Astrocyte of the spinal cord (primary cell): ENCODE measurements at places on chromosomes 6 and 20.

- DNase-seq: no peak
Measured at GRCh38 chr6:104548297-104548696, 311.4 kb downstream of the HACE1 start.

- peak; percentile 22 for DNase-seq
Measured at GRCh38 chr6:47512872-47513271, 35.3 kb downstream of the CD2AP start.

DNA sequence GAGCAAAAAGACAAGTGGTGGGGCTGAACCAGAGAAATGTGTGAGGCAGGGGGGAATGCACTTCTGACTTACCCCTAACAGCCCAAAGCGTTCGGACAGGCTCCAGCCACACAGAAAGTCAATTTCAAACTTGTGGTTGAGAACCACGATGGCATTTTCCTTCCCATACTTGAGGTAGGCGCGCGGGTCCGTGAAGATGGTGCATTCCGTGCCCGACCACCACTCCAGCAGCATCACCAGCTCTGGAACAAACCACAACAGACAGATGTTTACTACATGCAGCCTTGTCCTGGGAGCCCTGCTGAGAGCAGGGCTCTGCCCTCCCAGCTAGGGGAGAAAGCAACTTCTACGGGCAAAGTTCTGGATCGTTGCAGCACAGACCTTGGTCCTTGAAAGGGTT is 107.7 kb downstream of the AGPAT4 start:
- DNase-seq: no peak

DNA sequence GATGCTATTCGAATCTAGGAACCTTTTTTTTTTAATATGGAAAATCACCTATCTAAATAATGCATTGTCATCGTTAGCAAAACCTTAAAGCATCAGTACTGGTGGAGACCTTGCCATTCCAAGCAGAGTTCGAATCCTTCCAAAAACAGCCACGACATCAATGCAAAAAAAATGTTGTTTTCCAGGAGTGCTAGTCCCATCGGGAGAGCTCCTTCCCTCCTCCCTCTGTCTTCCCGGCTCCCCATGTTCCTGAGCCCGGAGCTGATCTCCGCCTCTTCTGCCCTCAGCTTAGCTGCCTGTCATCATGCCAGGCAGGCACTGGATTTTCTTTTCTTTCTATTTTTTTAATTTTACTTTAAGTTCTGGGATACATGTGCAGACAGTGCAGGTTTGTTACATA is 153.6 kb upstream of the QKI start:
- no peak for DNase-seq

DNA sequence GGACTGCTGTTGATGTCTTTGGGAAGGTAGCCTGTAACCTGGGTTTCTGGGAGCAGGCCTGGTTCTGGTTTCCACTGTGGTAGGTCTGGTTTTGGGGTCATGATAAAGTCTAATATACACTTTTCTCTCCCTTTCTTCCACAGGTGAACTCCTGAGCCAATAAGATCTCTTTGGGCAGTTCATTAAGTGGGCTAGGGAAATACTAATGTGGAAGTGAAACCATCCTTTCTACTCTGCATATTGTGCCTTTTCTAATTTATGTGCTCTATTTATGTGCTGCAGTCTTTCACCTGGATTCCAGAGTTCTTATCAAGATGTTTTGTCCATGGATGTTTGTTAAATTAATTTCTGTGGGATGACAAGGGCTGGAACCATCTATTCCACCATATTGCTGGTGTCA is 165.7 kb upstream of the PTPRK start:
- no peak for DNase-seq

DNA sequence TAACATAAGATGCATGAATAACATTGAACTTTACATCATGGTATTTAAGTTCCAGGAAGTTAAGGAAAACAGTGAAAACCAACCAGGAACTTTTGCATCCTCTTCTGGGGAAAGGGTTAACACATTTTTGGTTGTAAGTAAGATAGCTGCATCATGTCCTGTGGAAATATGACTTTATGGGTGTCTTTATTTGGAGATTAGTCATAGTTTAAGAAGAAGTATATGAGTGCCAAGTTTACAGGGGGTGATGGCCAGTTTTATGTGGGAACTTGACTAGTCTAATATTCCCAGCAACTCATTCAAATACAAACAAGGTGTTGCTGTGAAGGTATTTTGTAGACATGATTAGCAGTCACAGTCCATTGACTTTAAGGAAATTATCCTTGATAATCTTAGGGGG is 78.0 kb downstream of the PDE10A start:
- DNase-seq: peak; percentile 50

GRCh38 chr20:15179381-15179780 is 842.0 kb upstream of the FLRT3 start:
- DNase-seq: no peak

DNA sequence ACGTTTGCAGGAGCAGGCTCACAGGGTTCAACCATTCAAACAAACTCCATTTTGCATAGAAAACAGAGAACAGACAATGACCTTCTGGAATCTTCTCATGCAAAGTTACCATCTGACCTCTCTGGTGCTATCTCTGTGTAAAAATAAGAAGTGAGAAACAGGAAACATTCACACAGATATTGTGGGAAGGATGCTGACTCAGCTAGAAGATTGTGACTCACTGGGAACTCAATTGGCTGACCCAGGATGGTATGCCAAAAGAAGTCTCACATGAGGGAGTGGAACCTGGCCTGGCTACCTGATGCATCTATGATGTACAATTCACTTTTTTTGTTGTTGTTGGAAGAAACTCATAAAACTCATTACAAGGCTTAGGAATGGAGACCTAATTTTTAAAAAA is 61.1 kb upstream of the TBX18 start:
- peak; percentile 82 for DNase-seq

DNA sequence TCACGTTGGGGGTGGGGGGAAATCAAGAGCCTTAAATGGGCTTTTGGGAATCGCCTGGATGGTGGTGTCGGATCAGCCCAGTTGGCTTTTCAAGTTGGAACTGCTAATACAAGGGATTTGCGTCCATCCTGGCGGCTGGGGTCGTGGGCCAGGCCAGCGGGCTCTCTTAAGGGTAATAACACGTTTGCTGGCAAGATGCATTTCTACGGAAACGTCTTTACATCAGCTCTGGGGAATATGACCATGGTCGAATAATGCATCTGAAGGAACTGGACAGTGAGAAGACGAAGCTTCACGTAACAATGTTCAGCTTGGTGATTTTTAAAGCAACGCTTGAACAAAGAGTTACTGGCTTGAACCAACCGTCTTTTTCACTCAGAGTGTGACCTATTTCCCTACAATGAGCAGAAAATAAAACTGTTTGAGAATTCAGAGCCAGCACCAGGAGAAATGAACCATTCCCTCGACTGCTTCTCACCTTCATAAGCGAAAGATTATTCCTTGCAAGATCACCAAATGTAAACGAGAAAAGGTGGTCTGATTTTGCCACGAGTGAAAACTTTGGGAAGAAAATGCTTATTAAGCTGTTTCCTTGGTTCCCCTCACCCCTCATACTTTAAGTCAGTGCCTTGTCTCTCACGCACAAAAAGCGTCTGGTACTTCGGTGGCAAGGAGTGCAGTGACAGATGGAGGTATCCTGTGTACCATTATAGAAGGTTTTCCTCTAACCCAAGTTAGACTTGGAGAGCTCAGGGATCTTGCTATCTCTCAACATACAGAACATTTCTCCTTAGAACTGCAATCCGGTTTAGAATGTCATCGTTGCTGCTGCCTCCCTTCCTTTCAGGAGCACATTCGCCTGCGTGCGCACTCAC is 1.4 kb upstream of the MARCKS start:
- peak; percentile 74 for DNase-seq

- no peak for DNase-seq
Measured at GRCh38 chr6:47117314-47117713, 75.2 kb upstream of the ADGRF1 start.

- no peak for DNase-seq
Measured at GRCh38 chr6:5174756-5175549, 85.8 kb downstream of the LYRM4 start.

DNA sequence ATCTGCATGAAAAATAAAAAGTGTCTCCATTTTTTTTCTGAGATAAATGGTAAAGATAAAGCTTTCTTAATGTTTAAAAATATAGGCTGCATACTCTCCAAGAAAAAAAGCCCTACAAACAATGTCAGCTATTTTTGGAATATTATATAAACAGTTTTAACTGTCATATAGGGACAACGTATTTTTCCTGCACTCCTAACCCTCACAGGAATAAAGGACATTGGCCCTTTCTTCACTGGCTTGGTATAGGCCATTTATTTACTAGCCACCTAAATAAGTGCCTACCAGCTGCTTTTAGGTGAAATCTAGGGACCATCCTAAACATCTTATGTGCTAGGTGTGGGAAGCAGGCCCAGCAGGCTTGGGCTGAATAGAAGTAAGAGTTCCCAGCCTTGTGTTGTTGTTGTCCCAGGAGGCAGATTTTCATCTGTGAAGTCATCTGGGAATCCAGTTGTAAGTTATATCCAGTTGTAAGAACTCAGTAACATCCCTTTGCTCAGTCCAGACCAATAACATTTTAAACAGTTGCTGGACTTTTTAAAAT is 21.3 kb downstream of the FOXO3 start:
- DNase-seq: peak; percentile 39

GRCh38 chr20:17557675-17558006 is 12.2 kb upstream of the DSTN start:
- peak; percentile 87 for DNase-seq

DNA sequence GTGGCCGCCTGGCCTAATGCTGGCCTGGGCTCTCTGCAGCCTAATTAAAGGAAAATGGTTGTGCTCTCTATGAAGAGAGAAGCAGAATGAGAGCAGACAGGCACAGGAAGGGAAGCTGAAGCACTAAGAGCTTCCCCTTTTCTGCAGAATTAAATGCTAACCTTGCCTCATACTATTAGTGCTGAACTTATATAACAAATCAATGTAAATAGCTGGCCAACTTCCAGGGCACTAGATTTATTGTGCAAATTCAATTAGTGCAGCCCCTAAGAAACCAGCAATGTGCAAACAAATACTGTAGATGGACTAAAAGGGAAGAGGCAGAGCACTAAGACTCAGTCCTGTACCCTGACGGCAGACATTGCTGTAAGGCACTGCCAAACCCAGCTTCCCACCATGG is 36.1 kb upstream of the INSM1 start:
- DNase-seq: no peak

DNA sequence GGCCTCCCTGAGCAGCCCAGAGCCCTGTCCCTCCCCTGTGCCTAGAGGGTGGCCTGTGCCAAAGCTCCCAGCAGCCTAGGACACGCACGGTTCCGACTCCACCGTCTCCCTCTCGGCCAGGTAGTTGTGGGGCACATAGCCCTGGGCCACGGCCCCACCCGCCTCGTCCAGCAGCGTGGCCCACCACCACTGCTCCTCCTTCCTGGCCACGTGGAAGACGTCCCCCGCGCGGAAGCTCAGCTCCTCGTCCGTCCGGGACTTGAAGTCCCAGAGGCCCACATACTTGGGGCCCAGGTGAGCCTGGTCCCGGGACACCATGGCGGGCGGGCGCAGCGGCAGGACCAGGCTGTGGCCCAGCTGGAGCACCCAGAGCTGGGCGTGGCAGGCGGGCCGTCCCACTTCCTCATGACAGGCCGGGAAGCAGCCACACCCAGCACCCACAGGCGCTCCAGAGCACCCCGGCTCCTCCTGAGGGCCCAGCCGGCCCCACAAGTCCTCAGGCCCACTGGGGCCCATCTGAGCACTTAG is at the start of gene PTK6:
PTK6 (minus strand) TSS at position 380 of the 528 bp plus-strand sequence; CDS start at position 318, 62 bp downstream.
- no peak for DNase-seq

- no peak for DNase-seq
Measured at GRCh38 chr6:134830194-134830593, 119.7 kb downstream of the ALDH8A1 start.

DNA sequence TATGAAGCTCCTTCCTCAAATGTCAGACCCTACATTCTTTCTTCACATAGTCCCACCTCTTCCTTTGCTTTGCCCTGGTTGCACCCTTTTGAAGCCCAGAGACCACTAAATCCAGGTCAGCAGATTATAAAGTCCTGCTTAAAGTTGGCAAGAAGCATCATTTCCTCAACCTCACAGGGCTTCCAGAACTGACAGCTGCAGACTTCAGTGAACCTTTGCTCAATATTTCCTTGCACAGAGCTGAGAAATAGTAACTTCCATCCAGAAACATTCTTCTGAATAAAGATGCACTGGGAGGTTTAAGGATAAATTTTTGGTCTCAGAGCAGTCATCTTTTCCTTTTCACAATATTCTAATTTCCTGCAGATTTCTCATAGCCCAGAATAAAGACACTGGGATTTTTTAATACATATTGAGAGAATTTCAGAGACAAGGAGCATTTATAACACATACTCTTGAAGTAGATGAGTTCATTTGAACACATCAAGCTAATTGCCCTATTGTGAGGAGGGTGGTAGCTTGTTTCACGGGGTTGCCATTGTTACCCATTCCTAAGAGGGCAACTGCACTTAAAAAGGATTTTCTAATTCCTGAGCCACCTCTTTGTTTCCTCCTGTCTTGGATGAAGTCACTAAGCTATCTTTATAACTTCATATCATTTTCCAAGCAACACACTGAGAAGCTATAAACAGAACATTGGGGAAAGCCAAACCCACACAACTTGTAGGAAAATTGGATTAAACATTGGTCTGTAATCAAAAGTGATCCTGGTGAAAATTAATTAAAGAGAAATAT is 150.2 kb upstream of the PLN start:
- DNase-seq: no peak

- DNase-seq: no peak
Measured at GRCh38 chr20:63525971-63526370, 5.4 kb downstream of the PPDPF start.

- peak; percentile 51 for DNase-seq
Measured at GRCh38 chr6:41426438-41426851, 91.0 kb downstream of the NCR2 start.

DNA sequence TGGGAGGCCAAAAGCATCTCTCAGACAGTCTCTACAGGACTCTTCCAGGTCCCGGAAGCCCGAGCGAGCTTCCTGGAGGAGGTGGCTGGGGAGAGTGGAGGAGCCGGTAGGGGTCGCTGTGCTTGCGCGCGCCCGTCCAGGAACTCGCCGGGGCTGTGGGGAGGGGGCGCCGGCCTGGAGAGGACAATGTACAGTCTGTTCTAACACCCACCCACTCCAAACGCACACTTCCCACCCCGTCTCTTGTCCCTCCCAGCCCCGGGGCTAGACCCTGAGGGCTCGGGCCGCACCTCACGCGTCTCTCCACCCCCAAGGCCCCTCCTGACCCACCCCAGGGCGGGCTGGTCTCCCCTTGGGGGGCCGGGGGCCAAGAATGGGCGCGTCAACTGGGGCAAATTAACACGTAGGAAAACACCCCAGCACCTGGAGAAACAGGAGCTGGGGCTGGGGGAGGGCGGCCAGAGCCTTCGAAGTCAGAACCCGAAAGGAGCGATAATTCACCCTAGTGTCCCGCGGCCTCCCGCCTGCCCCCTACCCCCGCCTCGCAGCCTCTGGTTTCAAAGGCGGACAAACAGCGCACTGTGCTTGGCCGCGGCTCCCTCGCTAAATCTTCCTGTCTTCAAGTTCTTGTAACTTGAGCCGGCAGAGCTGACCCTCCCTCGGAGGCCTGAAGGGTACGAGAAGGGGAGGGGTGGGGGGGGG is 103.2 kb upstream of the FOXP4 start:
- DNase-seq: peak; percentile 70
